CD4-positive, alpha-beta T cell treated with Interferon alpha-2 for 1 hour (primary cell): ENCODE measurements at places on chromosomes 16 and 17.
A peak's percentile ranks its signal among the peaks of the same experiment; 100 is the strongest.

GRCh38 chr17:48754500-48755261 lies 26.1 kb upstream of the HOXB13 start:
- no peak for DNase-seq

- DNase-seq, result peak; percentile 55
Observed at GRCh38 chr16:678858-679813, 1.1 kb upstream of the STUB1 start.

DNA sequence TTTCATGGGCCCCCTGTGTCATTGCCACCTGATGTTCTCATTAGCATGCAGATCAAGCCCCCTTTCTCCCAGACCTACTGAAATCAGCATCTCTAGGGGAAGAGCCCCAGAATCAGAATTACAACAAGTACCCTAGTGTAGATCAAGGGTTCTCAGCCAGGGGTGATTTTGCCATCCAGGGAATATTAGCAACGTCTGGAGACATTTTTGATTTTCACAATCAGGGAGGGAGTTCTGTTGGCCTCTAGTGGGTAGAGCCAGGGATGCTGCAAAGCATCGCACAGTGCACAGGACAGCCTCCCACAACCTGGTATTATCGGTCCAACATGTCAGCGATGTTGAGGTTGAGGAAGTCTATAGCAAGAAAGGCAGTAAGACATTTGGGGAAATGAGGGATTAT lies 7.3 kb downstream of the AMZ2 start:
- DNase-seq, result no peak

GRCh38 chr16:65124212-65124548 lies 2.3 kb upstream of the CDH11 start:
- DNase-seq, result no peak

GRCh38 chr17:50386510-50386909 lies 10.8 kb downstream of the LRRC59 start:
- DNase-seq, result no peak

- DNase-seq, result no peak
Observed at GRCh38 chr17:27888945-27889344, 4.2 kb downstream of the LYRM9 start.

GRCh38 chr16:69494991-69495392 lies 70.6 kb downstream of the CYB5B start:
- peak; percentile 21 for DNase-seq

DNA sequence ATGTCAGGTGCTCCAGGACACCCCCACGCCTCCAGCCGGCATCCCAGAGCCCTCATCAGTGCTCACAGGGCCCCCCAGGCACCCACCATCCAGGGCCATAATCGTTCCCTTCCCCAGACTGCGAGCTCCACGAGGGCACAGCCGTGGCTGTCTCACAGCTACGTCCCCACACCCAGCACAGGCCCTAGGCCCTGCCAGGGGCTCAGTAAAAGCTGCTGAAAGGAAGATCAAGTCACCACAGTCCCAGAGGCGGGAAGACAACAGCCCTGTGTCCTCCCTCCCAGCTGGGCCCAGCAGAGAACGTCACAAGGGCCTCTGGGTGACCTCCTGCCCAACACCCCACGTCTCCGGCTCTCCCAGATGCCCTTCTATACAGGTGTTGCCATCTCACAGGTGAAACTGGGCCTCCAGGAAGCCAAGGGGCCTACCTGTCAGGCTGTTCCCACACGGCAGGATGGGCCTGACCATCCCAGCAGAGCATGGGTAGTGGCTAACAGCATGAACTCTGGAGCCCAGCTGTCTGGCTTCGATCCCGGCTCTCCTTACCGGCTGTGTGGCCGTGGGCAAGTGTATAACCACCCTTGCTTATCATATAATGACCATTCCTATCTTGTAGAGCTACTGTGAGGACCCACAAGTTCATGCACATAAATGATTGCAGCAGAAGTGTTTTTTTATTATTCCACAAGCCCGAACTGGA lies 17.9 kb downstream of the ARL2BP start:
- no peak for DNase-seq

DNA sequence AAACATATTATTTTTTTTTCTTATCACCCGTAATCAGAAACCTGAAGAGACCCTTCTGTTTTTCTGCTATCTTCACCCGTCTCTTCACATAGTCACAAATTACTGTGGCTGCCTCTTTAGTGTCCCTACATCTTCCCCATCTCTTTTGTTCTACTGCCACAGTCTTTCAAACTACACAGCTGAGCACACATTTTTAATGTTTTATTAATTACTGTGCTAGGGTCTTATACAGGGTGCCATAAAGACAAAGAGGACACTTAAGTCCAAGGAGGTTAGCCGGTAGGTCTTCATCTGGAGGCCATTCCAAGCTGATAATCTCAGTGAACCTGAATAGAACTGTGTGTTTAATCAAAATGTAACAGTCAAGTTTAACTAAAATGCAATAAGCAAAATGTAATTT lies 20.7 kb downstream of the CNTNAP4 start:
- no peak for DNase-seq

GRCh38 chr17:28992625-28993600 lies 12.9 kb downstream of the SEZ6 start:
- no peak for DNase-seq

DNA sequence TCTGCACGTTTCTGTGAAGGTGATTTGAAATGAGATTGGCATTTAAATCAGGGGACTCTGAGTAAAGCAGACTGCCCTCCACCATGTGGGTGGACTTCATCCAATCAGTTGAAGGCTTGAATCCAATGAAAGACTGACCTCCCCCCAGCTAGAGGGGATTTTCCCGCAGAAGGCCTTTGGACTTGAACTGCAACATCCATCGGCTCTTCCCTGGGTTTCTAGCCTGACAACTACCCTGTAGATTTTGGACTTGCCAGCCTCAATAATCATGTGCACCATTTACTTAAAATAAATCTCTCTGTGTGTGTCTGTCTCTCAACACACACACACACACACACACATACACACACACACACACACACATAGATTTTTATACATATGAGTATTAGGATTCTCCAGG lies 23.9 kb upstream of the CNEP1R1 start:
- DNase-seq, result no peak

GRCh38 chr17:57257895-57258851 lies 1.9 kb downstream of the MSI2 start:
- no peak for DNase-seq

GRCh38 chr16:11575223-11575589 lies 11.5 kb downstream of the LITAF start:
- DNase-seq, result no peak

DNA sequence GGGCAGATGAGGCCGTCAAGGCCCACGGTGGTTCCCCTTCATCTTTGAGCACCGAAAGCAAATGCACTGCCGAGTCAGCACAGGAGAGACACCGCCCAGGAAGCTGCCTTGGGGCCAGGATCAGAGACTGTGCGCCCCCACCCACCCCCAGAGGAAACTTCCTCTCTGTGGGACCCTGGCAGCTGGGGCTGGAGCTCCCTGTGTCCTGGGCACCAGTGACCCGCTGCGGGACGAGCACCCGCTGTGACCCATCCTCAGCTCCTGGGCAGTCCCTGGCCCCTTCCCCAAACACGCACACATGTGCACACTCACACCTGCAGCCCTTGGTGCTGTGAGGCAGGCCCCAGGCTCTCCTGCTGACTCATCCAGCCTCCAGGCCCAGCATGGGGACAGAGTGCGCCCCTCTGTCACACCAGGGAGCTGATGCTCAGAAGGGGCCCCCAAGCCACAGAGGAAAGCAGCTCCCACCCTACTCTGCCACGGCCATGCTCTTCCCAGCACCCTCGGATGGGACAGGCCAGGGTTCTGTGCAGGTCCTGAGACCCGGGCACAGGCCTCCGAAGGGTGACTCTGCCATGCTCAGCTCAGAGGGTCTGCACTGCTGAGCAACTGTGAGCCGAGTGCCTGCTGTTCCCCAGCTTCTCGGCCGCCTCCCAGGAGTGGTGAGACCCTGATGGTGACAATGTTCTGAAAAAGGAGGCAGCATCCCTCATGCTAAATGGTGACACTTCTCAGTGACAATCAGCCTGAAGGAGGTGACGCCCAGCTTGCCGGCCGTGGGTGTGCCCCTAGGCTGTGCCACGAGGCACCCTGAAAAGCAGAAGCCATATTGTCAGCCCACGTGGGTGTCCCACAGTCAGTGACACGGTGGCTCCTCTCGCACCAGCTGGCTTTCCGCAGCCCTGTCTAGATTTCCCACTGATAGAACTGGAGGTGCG lies 3.6 kb downstream of the PIEZO1 start:
- DNase-seq, result peak; percentile 75

- no peak for DNase-seq
Observed at GRCh38 chr16:62974424-62974823, 938.2 kb upstream of the CDH8 start.

DNA sequence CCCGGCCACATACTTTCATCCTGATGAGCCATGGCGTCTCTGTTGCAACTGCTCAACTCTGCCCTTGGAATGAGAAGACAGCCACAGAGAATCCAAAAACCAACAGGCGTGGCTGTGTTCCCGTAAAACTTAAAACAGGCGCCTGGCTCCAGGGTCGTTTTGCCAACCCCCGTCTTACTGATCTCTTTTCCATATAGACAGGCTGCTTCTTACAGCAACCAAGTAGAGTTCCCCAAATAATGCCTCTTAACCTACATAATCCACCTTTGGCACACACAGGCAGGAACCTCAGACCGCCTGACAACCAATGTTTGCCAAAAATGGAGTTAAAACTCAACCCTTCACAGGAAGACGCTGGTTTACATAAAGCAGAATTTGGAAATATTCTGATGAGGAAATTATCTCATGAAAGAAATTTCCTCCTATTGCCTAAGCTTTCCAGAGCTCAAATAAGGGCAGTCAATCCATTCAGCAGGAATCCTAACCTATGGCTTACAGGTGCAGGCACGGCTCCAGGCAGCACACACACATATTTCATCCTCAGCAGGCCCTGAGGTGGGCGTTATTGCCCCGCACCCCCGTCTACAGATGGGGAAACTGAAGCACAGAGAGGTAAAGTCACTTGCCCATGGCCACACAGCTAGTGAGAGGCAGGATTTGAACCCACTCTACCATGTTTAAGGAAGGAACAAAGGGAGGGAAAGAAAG lies 35.8 kb downstream of the LITAF start:
- no peak for DNase-seq

GRCh38 chr17:40170325-40170724 lies 6.9 kb upstream of the RAPGEFL1 start:
- no peak for DNase-seq

GRCh38 chr17:78805301-78805700 lies 23.2 kb upstream of the CYTH1 start:
- DNase-seq, result peak; percentile 69

GRCh38 chr17:37089956-37090355 lies 141.2 kb downstream of the AATF start:
- DNase-seq, result peak; percentile 78

DNA sequence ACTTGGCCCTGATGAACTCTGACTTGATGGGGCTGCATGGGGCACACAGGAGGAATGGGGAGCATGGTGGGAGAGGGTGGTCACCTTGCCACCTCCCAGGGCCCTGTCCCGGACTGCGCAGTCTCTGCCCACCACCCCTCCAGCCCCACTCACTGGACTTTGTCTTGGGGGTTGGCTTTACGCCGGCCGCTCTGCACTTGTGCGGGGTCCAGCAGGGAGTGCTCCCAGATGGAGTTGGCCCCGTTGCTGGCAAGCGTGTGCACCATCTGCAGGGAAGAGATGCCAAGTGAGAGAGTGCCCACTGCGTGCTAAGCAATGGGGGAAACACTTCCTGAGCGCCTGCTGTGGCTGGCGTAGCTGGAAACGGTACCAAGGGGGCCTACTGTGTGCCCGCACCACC lies 6.7 kb downstream of the GIT1 start:
- DNase-seq, result no peak

- no peak for DNase-seq
Observed at GRCh38 chr16:21053590-21053989, 97.1 kb downstream of the DNAH3 start.

DNA sequence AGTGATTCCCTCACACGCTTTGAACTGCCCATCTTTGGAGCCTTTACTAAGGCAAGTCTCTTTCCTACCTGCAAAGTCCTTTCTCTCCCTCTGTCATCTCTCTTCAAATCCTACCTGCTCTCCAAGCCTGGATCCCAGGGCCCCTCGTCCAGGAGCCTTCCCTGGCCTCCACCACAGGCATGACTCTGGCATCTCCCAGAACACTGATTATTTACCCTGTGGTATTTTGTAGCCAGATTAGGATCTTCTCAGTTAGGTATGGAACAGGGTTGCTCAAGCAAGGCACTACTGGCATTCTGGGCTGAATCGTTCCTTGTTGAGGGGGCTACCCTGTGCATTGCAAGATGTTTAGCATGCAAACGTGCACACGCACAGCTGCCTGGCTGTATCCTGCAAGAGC lies 31.9 kb upstream of the POLR3E start:
- DNase-seq, result no peak

DNA sequence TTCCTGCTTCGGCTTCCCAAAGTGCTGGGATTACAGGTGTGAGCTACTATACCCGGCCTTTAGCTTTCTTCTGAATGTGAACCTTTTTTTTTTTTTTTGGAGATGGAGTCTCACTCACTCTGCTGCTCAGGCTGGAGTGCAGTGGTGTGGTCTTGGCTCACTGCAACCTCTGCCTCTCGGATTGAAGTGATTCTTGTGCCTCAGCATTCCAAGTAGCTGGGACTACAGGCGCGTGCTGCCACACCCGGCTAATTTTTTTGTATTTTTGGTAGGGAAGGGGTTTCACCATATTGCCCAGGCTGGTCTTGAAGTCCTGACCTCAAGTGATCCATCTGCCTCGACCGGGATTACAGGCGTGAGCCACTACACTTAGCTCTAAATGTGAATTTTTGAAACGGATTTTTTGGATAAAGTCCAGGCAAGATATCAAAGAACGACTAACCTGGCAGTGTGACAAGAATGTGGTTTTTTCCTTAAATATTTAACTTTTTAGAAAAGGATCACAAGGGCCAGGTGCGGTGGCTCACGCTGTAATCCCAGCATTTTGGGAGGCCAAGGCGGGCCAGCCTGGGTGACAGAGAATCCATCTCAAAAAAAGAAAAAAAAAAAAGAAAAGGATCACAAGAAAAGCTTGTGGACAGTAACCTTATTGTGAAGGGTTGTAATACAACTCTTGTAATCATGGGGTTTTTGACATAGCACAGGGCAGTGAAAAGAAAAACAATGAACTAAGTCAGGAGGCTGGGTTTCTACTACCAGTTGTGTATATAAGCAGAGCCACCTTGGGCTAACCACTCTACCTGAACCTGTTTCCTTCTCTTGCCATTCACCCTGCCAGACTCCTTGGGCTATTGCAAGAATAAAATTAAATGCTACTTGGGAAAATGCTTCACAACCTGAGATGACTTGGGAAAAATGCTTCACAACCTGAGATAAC lies 6.2 kb downstream of the BRCA1 start:
- no peak for DNase-seq

DNA sequence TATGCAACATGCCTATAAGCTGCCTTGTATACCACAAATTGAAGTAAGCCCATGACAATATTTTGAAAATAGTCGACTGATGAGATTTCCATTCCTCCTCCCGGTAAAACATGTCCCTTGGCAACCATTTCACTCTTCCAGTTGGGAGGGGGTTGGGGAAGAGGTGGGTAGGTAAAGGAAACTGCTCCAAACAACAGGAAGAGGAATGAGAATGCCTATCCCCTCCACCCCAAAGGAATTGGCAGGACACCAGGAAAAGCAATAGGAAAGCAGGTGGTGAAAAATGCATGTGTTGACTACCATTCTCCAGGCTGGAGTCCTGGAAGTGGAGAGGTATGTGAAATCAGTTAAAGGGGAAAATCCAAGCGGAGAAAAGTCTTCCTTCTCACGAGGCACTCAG lies 455.9 kb upstream of the PSMD7 start:
- no peak for DNase-seq

- no peak for DNase-seq
Observed at GRCh38 chr17:8029121-8029520, 9.7 kb upstream of the ALOX15B start.
